Stimulated activated CD4-positive, alpha-beta T cell treated with anti-CD3 and anti-CD28 coated beads, Interleukin-2, amount 100 ng/mL, for 4 hours (primary cell): ENCODE measurements at places on chromosomes 2 and 18.

- no peak for DNase-seq
Measured at GRCh38 chr18:7068871-7069590, 48.6 kb downstream of the LAMA1 start.

GRCh38 chr2:191041418-191042161 is 27.6 kb upstream of the STAT1 start:
- no peak for DNase-seq

- no peak for DNase-seq
Measured at GRCh38 chr2:47654790-47655562, 128.0 kb upstream of the MSH6 start.

DNA sequence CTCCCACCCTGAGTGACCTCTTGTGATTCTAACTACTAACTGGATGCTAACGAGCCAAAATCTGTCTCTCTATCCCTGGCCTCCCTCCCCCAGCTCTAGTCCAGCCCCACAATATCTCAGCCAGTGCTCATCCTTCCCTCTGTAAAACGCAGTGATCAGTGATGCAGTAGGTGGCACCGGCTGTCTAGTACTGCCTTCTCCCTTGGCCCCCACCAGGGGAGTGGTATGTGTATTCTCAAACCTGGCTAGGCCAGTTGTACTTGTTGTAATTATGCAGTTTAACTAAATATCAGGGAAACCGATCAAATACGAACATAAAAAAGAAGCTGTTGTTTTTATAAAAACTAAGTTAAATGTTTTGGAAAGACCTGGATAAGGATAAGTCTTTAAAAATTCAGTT is 113.2 kb upstream of the ALPP start:
- no peak for DNase-seq

- no peak for DNase-seq
Measured at GRCh38 chr2:196712867-196713266, 73.4 kb downstream of the CCDC150 start.

GRCh38 chr18:79491081-79491551 is 95.4 kb downstream of the NFATC1 start:
- no peak for DNase-seq

DNA sequence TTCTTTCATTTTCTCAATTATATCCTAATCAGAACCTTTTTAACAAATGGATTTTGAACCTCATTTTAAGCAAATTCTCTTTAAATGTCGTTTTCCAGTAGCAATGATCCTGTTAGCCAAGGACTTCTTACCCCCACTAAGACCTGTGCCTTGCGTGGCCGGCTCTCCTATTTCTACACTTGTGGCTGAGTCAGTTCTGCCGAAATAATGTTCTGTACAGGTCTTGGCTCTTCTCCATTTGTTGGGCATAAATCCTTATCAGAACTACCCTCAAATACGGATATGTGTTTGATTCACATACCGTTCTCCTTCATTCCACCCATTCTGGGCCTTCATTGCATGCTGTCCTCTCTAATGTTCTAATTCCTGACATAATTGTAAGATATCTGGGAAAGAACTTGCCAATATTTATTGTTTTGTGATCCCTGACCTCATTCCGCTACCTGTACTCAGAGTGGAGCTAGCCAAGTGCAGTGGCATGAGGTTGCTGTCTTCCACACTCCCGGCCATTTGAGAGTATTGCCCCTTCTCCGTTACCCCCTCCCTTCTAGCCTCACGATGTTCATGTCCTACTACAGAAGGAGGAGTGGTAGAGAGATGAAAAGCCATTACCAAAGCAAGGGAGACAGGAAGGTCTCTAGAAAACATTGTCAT is 78.7 kb downstream of the MYOM1 start:
- no peak for DNase-seq

GRCh38 chr2:235661167-235661937 is 167.5 kb downstream of the AGAP1 start:
- DNase-seq: no peak

- no peak for DNase-seq
Measured at GRCh38 chr2:99886418-99886817, 256.0 kb downstream of the AFF3 start.

DNA sequence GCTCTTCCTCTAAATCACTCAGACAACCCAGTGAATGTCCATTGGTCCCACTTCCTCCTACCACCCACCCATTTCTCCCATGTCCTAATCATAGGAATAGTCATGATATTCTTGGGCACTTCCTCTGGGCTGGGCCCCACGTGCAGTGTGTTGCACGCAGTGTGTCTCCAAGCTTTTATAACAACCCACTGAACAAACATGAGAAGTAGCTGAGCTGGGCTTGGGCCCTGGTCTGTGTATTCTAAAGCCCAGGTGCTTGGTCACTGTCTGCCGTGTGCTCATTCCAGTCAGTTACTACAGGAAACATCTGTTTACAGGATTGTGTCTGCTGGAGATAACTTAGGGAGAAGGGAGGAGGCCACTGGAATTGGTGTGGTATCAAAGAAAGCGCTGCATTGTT is 64.2 kb upstream of the THOC1 start:
- no peak for DNase-seq

GRCh38 chr2:181289698-181290097 is 167.5 kb upstream of the ITGA4 start:
- no peak for DNase-seq

GRCh38 chr2:233449921-233450863 is 95.9 kb downstream of the DGKD start:
- DNase-seq: no peak

DNA sequence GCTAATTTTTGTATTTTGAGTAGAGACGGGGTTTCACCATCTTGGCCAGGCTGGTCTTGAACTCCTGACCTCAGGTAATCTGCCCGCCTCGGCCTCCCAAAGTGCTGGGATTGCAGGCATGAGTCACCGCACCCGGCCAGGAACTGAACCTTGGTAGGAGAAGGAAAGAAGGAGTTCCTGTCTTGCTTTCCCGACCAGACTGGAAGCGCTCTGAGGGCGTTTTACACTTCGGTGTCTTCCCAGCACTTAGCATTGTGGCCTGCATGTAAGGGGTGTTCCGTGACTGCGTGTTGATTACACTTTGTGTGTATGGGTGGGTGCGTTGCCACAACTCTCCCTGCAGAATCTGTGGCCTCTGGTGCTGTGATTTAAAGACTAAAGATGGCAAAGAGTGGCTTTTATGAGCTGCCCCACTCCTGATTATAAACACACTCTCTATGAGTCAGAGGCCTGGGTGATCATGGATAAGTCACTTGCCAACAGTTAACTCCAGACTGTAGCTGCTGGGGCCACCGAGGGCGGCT is 46.0 kb downstream of the ODC1 start:
- DNase-seq: no peak

- DNase-seq: no peak
Measured at GRCh38 chr2:162821176-162821575, 17.4 kb downstream of the KCNH7 start.

DNA sequence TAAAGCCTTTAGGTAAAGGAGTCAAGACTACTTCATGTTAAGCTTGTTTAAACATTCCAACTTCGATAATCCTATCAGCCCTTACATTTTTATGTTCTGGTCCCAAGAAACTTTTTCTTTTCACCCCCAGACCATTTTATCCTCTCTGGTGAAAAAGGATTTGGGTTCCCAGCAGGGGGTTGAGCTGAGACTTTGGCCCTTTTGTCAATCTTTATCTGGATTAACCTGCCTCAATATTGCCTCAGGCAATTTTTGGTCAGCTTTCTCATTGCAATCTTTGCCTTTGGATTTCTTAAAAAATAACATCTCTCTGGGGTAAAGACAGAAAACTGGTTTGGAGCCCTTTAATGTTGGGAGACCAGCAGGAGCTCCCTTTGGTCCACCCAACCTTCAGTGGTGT is 33.9 kb upstream of the CSRNP3 start:
- DNase-seq: no peak

DNA sequence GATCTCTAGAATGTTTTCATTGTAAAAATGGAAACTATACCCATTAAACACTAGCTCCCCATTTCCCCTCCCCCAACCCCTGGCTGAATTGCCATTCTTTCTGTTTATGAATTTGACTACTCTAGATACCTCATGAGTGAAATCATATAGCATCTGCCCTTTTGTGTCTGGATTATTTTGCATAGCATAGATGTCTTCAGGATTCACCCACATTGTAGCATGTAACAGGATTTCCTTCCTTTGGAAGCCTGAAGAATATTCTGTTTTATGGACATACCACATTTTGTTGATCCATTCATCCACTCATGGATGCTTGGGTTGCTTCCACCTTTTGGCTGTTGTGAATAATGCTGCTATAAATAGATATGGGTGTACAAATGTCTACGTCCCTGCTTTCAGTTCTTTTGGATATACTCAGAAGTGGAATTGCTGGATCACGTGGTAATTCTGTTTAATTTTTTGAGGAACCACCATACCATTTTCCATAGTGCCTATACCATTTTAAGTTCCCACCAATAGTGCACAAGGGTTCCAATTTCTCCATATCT is 7.7 kb upstream of the ASB1 start:
- no peak for DNase-seq

DNA sequence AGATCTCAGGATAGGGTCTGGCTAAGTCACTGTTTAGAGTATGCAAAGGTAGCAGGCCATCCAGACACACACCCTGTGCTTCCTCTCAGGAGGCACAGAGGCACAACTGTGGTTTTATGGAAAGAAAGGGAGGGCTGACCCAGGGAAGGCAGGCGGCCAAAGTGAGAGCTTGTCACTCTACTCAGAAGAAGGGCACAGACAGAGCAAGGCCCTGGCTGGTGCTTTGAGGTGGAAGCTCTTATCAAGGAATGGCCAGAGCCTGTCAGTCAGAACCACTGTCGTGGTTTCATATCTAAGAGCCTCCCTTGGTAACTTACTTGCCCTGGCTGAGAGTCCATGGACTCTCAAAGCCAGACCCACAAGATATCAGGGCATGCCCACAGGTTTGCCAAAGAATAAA is 40.7 kb downstream of the SLC9A2 start:
- DNase-seq: no peak

DNA sequence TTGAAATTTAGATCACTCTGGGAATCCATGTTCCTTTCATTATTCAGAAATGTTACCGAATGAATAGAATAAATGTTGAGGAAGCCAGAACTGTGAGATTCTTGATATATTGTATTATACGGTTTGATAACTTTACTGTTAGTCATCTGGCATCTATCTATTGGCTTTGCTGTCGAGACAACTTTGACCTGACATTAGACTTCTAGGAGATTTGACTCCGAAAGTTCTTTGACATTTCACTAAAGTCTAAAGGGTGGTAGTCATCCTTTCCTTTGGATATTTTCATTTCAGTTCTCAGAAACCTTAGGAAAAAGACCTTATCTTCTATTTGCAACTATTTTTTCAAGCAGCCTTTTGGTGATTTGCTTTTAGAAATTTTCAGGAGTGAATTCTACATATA is 1.9 kb downstream of the BMPR2 start:
- no peak for DNase-seq

- DNase-seq: no peak
Measured at GRCh38 chr18:10213526-10213925, 240.9 kb upstream of the APCDD1 start.

DNA sequence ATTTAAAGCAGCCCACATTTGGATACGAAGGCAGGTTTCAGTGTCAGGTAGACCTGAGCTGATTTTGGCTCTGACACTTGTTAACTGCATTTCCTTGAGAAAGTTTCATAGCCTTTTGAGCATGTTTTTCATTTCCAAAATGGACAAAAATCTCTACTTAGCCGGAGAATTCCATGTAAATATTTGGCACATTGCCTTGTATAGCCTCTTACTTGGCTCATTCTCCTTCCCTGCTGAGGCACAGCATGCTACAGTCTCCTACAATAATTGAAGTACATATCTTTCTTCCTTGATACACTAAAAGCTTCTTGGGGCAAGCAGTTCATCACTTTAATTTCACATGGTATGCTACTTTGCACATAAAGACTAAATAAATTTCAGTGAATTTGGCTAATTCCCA is 772.2 kb upstream of the CHAC2 start:
- no peak for DNase-seq

GRCh38 chr2:96413323-96413722 is 77.8 kb downstream of the NCAPH start:
- DNase-seq: no peak

GRCh38 chr2:48733067-48733503 is 22.4 kb downstream of the LHCGR start:
- no peak for DNase-seq

DNA sequence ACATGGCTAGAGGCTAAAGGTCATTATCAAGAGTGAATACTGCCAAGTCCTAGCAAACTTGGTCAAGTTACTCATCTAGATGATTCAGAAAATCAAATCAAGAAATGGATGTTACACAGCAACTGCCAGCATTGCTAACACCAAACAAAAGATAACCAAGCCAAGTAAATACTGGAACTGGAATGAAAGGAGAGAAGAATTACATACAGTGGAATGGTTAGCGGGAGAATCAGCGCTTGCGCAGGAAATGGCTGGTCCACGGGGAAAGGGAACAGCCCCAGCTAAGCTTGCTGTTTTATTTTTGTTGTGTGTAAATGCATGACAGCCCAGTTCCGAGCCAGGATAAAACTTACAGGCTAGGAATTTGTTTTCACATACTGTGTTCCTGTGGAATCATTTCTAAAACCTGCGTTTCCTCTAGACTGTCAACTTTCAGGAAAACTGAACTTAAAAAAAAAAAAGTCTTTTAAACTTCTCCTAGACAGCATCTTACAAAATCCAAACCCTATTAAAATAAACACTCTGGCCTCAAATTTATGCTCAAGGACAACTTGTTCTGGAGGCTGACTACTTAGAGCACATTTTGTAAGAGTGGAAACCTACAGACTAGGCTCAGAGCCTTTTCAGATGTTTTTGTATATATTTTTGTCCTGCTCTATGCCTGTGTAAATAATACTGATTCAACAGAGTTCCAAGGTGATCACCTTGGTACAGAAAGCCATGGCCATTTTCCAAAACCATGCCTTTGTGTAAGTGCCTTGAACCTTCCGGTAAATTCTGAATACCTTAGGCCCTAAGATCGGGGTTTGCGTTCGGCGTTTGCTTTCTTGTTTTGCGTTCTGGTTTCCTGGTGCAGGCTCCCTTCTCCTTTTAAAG is 30.7 kb upstream of the TXNDC2 start:
- no peak for DNase-seq

DNA sequence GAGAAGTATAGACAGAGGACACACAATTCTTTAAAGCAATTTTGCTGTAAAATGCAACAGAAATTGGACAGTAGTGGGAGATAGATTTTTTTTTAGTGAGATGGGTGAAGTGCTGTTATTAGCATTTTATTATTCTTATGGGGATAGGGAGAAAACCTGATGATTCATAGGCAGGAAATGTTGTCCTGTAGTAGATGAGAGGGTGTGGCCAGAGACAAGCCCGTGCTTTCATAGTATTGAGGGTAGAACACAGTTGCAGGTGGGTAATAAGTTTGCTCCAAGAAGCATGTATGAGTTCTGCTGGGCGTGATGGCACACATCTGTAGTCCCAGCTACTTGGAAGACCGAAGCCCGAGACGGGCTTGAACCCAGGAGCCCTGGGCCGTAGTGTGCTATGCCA is 128.3 kb upstream of the ARHGAP28 start:
- no peak for DNase-seq

GRCh38 chr2:191302459-191303139 is 57.4 kb downstream of the MYO1B start:
- DNase-seq: no peak

GRCh38 chr18:34592961-34593382 is 117.1 kb upstream of the DTNA start:
- no peak for DNase-seq

GRCh38 chr18:13930964-13931363 is 15.6 kb upstream of the MC2R start:
- no peak for DNase-seq
